ENCODE measurements at places on chromosomes 2 and 18.

DNA sequence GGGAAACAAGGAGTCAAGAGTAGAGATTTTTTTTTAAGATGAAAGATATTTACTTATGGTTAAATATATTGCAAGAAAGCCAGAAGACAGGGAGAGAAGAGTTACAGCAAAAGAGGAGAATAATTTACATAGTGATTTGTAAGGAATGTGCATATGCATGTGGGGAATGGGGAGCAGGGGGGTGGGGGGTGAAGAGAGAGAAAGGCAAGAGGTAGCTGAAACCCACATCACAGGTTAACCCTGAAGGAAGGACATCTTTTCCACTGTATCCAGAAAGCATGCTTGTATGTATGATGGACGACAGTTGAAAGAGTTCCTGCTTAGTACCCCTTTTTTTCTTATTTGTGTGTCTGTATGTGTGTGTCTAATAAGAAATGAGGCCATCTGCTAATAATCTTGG, 371.9 kb downstream of the RAD51AP2 start:
- DNase-seq, result no peak

- DNase-seq, result no peak
These were observed 193.8 kb downstream of the TSN start for GRCh38 chr2:121949271-121949670.

DNA sequence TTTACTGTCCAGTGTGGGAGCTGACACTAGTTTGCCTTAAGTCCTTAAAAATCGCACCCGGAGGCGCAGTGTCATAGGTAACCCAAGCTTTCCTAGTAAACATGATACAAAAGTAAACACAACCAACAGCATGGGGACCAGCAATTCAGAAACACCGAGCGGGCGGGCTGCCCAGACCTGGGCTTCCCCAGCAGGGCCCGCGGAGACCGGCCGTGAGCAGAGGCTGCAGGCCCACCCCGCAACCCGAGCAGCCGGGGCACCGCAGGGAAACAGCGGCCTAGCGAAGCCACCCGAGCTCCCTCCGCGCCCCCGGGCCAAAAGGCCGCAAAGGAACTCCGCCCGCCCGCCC, 296 bp downstream of the TTC21B start:
- DNase-seq, result no peak

GRCh38 chr2:100278986-100279385, 43.3 kb downstream of the LONRF2 start:
- no peak for DNase-seq

DNA sequence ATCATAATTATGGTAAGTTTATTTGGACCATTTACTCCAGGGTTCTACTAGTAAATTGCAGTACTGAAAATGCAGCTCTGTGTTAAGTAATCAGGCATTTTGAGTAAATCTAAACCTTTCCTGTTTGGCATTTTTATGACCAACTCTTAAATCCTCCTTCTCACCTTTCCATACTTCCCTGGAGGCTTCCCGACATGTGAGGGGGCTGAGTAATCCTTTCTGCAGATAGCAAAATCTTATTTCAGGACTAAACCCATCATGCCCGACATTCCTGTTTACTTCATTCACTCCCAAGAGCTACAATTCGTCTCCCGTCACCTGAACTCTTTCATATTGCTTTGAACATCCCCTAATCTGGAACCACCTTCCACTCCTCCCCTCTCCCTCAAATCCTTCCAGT, 296.6 kb downstream of the IKZF2 start:
- DNase-seq, result no peak

- DNase-seq, result no peak
These were observed 14.5 kb downstream of the MRPL44 start for GRCh38 chr2:223971731-223972130.

GRCh38 chr2:234203135-234203984, 152.9 kb downstream of the SPP2 start:
- no peak for DNase-seq

- DNase-seq, result no peak
These were observed 45.4 kb upstream of the TAF1B start for GRCh38 chr2:9797681-9798556.

DNA sequence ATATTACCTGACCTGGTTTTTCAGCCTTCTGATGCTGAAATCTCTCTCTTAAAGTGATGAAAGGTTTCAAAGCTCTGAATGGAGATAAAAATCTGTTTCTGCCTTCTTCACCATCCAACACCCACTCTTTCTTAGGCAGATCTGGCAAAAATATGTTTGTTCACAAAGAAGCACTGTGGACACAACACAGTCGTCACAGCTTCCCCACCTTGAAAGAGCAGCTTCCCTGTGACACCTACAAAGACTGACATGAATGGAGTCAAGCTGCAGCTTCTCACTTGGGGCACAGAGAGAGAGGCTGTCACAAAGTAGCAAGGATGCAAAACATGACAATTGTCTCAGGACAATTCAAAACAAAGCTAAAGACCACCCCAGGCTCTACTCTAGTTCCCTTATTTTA, 86.5 kb downstream of the ICOS start:
- no peak for DNase-seq

GRCh38 chr2:140136366-140136765, 1356.2 kb upstream of the NXPH2 start:
- DNase-seq, result no peak

GRCh38 chr2:55916473-55917049, 7.0 kb downstream of the EFEMP1 start:
- DNase-seq, result no peak

- no peak for DNase-seq
These were observed 35.9 kb downstream of the ARHGAP25 start for GRCh38 chr2:68770271-68771111.

GRCh38 chr2:33033606-33034081, 86.9 kb downstream of the LTBP1 start:
- DNase-seq, result peak; percentile 74

- no peak for DNase-seq
These were observed 14.6 kb downstream of the ITGB1BP1 start for GRCh38 chr2:9408641-9409151.

GRCh38 chr2:181178130-181178529, 197.7 kb downstream of the UBE2E3 start:
- DNase-seq, result no peak

DNA sequence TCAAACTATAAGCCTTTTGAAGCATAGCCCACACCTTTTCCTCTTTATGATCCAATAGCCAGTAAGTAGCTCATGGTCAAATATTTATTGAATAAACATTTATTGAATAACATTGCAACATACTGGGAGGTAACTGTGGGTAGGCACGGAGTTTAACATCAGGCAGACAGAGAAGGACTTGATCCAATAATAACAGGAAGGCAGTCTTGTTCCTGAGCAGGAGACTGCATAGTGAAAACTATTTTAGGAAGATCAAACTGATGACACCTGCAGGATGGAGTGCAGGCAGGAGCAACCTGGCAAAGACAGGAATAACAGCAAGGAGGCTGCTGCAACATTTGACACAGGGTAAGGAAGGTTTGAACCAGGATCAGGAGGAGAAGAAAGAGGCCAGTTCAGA, 3.1 kb upstream of the DCTN1 start:
- DNase-seq, result no peak

- DNase-seq, result peak; percentile 60
These were observed 737 bp upstream of the CYB5A start for GRCh38 chr18:74292541-74292858.

DNA sequence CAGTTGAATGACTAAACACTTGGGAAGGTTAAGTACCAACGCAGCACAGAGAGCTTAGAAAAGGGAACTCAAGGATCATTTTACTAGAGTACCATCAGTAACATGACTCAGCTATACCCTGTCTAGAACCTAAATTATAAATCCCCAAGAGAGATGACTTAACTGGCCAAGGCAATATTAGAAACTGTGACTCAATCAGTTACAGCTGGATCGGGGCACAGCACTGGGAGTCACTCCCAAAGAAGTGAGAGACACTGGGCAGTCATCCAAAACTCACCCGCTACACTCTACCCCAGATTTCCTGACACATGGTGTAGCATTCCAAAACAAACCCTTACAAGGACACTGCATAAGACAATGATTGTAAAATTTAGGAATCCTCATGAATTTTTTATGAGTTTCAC, 17.7 kb downstream of the IWS1 start:
- peak; percentile 54 for DNase-seq

DNA sequence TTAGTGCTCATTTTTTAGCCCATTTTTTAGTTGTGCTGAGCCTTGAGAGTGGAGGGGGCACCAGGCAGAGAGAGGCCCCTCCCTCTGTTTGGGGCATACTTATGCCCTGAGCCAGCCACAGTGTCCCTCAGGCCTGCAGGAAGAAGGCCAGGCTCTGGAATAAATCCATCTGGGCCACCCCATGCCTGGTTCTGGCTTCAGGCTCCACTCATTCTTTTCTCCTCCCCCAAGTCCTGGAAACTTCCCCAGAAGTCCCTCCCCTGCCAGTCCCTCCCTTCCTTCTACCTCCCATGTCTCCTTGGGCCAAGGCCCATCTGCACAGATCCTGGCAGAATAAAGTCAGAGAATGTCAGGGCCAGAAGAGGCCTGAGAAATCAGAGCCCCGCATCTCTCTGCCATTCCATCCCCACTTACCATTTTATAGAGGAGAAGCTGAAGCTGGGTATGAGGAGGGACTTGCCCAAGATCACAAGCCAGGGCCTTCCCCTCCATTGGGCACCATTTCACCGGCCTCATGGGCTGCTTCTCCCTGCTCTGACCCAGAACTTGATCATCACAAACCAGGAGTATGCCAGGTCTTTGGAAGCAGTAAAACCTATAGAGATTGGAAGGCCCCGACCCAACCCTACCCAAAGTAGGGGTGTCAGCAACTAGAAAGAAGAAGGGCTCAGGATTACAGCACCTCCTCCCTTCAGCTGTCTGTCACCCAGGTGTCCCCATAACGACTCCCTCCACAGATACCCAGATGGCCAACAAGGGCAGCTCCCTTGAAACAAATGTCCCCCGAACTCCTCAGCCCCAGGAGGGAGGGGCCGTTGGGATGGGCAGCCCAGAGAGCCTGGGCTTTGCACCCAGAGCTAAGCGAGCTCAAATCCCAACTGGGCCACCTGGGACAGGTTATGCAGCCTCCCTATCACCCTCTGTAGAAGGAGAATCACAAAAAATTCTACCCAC, 108.4 kb downstream of the POLR1A start:
- no peak for DNase-seq

DNA sequence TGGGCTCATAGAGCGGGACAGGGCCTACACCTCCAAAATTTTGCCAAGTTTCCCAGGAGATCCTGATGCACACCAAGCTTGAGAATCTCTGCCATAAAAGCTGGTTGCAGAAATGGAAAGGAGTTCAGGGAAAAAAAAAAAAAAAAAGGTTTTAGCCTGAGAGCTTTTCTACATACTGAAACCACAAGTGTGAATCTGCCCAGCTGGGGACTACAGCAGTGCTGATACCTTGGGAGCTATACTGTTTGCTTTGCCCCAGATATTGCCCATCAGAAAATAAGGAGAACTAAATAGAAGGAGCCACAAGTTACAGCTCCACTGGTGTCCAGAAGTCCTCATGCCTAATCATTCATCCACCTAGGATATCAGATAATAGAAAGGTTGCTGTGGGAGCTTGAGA, 38.4 kb upstream of the NCKAP5 start:
- DNase-seq, result no peak

DNA sequence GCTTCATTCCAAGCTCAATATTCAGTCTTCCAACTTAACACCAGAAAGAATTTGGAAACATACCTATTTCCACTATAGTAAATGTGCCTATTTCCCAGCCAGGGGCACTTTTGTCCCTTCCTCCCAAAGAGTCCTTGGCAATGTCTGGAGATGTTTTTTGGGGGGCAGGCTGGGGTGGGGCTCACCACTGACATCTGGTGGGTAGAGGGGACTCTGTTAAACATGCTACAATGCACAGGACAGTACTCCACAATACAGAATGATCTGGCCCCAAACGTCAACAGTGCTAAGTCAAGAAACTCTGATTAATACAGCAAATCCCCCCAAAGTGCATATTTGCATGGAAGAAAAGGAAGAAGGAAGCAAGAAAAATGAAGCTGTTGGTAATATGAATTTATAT, 61.7 kb downstream of the SMIM21 start:
- no peak for DNase-seq

GRCh38 chr18:69599377-69599776, 198.7 kb downstream of the DOK6 start:
- DNase-seq, result no peak

- no peak for DNase-seq
These were observed 8.2 kb downstream of the SMARCAL1 start for GRCh38 chr2:216420367-216421101.

DNA sequence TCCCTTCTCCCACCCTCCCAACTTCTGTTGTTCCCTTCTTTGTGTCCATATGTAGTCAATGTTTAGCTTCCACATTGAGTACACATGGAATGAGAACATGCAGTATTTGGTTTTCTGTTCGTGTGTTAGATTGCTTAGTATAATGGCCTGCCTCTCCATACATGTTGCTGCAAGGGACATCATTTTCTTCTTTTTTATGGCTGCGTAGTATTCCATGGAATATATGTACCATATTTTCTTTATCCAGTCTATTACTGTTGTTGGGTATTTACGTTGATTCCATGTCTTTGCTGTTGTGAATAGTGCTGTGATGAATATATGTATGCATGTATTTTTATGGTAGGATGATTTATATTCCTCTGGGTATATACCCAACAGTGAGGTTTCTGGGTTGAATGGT, 42.0 kb downstream of the NUP35 start:
- peak; percentile 6 for DNase-seq

DNA sequence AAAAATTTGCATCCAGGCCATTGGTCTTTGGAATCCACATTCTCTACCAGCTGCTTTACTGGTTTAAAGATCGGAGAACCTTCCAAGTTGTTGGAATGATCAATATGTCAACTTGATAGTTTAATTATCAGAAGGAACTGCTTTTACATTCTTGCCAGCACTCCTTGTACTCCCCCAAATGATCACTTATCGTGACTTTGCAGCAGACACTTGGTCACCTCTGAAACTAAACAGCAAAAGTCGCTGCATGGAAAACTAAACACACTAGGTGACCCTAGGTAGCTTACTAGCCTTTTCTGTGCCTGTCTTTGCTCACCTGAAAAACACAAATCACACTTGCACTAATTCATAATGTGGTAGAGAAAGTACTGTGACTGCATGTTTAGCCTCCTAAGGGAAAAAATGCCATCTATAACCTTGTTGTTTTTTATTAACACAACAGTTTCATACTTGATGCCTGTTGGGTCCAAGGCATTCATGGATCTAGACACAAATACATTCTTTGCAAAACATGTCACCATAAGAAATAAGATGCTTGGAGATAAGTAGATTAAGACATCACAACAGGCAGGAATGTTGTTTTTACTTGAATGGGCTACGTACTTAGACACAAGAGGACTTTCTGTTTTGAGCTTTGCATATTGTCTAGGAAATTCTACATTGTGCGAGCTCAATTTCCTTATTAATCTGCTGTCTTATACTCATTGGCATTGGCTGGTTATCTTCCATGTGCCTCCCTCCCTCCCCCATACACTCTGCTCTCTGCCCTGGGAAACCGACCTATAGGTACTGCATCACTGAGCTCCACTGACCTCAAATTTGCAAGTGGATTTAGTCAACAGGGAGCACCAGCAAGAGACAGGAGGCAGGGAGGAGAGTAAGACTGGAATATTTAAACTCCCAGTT, 219.1 kb upstream of the STK17B start:
- no peak for DNase-seq

- DNase-seq, result no peak
These were observed 157.1 kb upstream of the SCN7A start for GRCh38 chr2:166651080-166651675.

- DNase-seq, result no peak
These were observed 3.5 kb upstream of the UGT1A1 start for GRCh38 chr2:233756429-233757081.

GRCh38 chr2:32375228-32375892, 18.5 kb downstream of the BIRC6 start:
- DNase-seq, result no peak
